ENCODE measurements at places on chromosomes 7 and 10.
A peak's percentile ranks its signal among the peaks of the same experiment; 100 is the strongest.

DNA sequence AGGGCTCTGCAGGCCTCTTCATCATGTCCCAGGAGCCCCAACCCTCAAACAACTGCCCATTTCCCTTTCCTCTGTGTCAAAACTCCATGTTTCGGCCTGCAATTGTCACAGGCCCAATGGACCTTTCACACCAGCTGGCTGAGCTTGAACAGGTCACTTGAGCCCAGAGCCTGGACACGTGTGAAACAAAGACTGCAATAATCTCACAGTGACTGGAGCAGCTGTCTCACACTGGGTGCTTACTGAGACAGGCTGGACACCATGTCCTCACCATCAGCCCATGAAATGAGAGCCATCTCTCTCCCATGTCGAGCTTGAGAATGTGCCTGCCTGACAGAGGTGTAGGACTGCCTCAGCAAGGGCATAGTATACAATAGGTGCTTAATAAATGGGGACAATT, 19.5 kb upstream of the EIF5AL1 start:
- DNase-seq, result no peak

DNA sequence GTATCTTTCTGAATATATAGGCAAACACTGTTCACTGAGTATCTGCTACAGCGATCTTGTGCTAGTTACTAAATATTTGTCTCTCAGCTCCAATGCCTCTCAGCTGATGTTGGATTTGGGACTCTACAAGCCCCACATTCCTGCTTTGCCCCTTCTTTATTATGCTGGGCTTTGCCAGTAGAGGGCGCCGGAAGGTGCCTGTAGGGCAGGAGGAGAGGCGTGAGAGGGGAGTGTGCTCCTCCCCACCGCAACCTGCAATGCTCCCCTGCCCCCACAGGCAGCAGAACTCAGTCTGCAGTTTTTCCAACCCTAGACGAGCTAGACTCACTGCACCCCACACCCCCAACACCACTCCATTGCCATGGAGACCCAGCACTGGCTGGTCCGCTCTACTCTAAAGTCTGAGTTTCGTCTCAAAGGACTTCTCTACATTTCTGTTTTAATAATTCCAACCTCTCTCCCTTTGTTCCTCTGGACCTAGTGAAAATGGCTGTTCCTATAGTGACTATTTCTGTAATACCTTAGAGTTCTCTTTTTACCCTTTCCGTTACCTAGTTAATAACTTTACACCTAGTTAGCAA, 337.6 kb downstream of the CCSER2 start:
- peak; percentile 18 for DNase-seq

DNA sequence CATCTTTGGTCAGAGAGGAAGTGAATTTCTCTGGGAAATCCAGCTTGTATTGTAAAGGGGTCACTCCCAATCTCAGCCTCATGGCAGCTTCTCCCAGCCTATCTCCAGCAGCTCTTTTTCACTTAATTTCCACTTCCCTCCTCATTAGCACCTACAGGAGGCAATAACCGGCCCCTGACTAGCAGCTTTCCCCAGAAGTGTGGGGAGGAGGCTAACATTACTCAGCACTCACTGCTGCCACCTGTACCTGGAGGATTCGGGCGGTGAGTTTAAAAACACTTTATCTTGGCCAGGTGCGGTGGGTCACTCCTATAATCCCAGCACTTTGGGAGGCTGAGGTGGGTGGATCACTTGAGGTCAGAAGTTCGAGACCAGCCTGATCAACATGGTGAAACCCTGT, 3.8 kb downstream of the NODAL start:
- DNase-seq, result no peak

GRCh38 chr7:117830422-117830954, 42.8 kb downstream of the CTTNBP2 start:
- no peak for DNase-seq

GRCh38 chr7:128059143-128059988, 28.1 kb upstream of the LRRC4 start:
- no peak for DNase-seq

DNA sequence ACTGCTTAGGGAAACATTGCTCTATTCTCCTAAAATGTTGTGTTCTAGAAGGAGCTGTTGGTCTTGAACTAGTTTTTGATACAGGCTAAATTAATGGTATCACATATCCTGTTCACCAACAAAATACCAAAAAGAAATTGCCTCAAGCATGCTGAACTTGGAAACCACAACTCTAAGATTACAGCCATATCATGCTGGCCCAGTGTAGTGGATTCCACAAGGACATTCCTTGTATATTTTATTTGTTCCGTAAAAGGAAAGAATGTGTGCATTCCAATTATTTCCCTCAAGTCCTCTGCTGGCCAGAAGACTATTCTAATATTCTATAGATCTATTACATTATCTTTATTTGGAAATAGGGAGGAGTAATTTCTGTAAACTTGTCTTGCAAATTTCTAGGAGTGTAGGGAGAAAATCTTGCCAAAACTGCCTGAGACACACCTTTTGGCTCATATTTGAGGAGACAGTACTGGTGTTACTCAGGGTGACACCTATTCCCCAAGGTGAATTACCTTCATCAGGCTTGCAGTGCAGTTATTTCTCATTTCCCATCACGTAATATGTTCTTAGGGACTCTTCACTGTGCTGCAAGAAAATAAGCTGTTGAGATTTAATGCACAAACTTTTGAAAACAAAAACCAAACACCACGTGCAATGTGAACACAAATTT, 1.9 kb upstream of the NEBL start:
- no peak for DNase-seq

- no peak for DNase-seq
Observed at GRCh38 chr10:103633846-103634245, 140.3 kb downstream of the NEURL1 start.

DNA sequence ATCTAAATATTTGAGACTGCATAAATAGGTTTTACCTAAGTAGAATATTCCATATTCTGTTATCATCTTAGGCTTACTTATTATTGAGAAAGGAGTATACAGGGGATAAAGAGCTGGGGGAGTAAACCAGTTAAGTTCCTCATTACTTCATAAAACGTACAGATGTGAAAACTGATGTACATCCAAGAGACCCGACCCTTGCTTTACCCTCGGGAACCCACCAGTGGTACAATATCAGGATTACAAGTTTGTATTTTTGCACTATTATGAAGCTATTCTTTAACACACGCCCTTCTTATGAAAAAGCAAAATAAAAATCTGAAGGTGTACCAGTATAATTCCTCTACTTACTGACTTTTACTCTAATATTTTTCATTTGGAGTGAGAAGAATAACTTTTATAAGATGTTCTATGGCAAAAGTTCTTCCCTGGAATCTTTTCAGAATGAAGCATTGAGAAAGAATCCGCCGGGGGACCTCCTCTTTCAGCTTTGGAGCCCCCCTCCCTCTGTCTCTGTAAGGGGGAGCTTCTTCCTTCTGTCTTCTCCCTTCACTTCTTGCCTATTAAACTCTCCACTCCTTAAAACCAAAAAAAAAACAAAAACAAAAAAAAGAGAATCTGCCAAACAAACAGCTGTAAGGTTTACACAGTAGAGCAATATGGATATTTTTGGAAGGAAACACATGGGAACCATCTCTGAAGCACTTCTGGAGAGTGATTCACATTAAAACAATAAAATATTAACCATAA, 550.0 kb downstream of the TNS3 start:
- DNase-seq, result no peak

- DNase-seq, result no peak
Observed at GRCh38 chr7:106775552-106775936, 89.5 kb upstream of the PIK3CG start.
